ENCODE measurements at places on chromosomes 2 and 18.

DNA sequence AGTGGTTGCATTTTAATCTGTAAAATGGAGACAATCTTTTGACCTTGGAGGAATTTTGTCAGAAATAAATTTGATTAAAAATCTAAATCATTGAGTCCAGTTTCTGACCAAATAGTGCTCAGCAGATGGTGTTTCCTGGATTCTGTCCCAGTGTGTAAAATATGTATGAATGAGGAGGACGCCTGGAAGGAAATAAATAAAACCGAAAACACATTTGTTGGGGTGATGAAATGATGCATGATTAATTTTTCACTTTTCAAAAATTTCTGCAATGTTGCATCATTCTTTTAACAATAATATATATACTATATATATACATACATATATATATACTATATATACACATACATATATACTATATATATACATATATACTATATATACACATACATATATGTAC, 261.1 kb upstream of the TRIB2 start:
- DNase-seq: no peak

DNA sequence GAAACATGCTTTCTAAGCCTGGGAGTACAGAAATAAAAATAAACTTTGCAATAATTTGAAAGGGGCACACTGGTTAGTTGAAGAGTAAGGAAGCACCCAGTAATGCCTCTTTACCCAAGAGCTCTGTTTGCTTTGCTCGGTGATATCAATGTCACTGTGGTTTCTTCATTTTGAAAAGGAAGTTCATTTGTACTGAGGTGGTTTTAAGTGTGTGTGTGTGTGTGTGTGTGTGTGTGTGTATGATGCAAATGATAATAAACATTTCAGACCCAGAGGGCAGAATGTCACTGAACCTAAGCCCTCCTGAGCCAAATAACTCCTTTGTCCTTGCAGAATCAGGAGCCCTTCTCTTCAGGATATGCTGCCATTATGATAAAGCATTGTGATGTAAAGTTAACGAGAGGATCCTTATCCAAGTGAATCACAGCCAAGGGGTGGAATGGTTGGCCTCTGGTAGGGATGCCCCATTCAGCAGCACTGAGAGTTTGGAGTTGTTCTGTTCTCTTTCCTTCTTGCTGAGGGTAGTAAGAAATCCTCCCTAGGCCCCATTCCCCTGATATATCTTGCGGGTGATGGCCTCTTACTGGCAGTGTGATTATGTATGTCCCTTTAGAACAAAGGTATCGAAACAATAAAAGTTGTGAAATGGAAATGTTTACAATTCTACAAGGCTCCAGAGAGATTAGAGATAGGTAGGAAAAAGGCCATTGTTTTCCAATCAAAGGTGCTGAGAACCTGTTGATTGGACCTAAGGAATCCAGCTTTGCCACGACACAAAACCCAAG, 7.6 kb downstream of the ITGA6 start:
- DNase-seq: no peak

DNA sequence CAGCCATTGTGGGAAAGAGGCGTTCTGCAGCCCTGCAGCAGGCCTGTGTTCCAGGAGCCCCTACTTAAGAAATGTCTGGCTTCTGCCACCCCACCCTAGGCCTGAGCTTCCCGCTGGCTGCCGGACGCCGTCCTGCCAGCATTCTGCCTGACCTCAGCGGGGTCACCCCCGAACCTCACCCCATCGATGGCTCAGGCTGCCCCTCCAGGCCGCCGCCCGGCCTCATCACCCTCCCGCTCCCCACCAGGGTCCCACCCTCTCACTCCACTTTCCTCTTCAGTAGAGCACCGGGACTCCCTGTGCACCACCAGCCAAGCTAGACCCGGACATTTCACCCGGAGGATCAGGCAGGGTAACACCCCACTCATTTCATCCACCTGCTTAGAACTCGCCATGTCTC, 73.6 kb upstream of the SALL3 start:
- no peak for DNase-seq

DNA sequence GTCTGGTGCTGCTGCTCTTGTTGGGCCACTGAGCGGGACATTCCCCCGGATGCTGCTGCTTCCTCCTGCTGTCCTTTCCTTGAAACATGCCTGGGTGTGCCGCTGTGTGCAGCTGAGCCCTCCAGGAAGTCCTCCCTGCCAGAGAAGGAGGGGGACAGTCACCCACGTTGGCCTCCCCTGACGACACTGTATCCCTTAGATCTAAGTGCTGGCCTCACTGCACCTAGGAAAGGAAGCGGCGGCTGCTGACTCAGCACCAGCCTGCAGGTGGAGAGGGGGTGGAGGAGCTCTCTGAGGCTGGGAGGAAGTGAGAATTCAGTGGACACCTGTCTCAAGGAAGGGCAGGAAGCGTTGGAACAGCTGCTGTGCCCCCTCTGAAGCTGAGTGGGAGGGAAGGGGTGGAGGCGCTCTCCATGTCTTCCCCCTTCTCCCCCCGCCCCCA, 239.8 kb downstream of the HAUS1 start:
- peak; percentile 45 for DNase-seq

- DNase-seq: no peak
Measured at GRCh38 chr2:191115391-191115790, 35.4 kb downstream of the STAT4 start.

DNA sequence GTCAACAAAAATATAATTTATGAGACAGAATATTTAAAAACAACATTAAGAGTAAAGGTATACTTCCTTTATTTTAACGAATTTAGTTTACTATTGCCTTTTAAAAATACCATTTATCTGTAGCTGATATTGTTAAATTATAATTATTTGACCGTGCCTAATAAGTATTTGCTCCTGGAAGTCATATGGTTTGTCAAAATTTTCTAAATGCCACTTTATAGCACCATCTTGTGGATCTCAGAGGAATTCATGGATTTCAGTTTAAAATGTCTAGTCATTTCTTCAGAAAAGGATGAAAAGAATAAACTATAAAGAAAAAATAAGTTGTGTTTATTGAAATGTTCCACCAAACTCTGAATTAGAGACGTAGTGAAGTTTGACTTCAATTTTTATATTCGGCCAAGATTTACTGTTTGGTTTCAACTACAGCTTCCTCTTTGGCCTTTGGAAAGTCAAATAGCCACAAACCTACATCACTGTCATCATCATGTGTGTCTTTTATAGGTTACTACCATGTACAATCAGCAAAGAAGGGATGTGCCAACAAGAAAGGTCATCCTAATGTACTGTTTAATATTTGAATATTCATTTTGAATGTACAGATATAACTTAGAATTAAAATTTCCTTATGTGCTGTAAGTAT, 10.3 kb upstream of the FTCDNL1 start:
- DNase-seq: no peak

DNA sequence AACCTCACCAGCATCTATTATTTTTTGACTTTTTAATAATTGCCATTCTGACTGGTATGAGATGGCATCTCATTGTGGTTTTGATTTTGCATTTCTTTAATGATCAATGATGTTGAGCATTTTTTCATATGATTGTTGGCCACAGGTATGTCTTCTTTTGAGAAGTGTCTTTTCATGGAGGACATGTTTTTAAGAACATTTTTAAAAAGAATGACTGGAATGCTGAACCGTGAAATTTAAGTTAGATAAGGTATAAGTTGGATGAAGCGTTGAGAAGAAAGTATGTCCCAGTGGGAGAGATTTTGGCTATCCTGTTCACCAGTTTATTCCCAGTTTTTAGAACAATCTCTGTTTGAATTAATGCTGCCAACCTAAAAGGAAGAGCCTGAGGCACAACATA, 365.9 kb downstream of the CELF4 start:
- no peak for DNase-seq

GRCh38 chr2:178105566-178105965, 6.7 kb upstream of the RBM45 start:
- DNase-seq: no peak

DNA sequence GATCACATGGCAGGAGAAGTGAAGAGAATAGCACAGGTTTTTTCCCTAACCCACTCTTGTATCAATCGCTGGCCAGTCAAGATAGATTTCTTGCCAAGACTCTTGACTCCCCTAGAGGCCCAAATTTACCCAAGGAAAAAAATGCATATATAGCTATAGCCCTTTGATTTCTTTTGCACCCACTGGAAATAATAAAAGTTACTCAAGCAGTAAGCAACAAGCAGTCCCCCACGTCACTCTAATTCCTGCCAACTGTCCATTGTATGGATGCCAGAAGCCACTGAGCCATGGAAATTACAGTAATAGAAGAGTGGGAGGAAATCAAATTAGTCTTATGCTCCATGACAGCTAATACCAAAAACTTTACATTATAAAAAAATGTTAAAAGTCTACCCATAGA, 125.3 kb upstream of the SLC39A10 start:
- no peak for DNase-seq

GRCh38 chr18:12737243-12737902, 34.5 kb downstream of the PSMG2 start:
- no peak for DNase-seq

DNA sequence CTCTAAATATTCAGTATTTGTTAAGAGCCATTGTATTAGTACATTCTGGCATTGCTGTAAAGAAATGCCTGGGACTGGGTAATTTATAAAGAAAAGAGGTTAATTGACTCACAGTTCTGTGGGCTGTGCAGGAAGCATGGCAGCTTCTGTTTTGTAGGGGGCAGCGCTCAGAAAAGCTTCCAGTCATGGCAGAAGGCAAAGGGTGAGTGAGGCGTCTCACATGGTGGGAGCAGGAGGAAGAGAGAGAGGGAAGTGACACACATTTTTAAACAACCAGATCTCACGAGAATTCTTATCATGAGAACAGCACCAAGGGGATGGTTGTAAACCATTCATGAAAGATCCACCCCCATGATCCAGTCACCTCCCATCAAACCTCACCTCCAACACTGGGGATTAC, 13.8 kb upstream of the CCDC102B start:
- DNase-seq: no peak

DNA sequence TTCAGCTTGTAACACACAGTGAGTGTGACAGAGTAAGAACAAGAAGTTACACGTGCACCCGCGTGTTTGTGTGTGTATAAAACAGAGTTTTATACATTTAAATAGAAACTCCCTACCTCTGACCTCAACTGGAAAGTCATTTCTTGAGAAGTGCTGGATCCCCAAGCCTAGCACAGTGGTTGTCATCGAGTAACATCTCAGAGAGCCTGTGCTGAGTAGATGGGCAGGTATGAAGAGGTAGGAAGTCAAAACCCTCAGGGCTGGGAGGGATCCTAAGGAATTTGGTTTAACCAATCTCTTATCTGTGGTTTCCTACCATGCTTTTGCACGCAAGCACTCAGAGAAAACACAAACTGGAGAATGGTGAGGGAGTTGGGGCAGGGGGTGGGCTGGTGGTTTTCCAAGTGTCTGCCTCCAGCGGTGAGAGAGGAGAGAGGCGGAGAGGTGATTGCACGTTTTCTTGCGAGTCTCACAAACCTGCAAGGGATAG, 9.2 kb downstream of the ACOXL start:
- no peak for DNase-seq

GRCh38 chr2:149421791-149422190, 91.4 kb downstream of the LYPD6 start:
- DNase-seq: no peak

DNA sequence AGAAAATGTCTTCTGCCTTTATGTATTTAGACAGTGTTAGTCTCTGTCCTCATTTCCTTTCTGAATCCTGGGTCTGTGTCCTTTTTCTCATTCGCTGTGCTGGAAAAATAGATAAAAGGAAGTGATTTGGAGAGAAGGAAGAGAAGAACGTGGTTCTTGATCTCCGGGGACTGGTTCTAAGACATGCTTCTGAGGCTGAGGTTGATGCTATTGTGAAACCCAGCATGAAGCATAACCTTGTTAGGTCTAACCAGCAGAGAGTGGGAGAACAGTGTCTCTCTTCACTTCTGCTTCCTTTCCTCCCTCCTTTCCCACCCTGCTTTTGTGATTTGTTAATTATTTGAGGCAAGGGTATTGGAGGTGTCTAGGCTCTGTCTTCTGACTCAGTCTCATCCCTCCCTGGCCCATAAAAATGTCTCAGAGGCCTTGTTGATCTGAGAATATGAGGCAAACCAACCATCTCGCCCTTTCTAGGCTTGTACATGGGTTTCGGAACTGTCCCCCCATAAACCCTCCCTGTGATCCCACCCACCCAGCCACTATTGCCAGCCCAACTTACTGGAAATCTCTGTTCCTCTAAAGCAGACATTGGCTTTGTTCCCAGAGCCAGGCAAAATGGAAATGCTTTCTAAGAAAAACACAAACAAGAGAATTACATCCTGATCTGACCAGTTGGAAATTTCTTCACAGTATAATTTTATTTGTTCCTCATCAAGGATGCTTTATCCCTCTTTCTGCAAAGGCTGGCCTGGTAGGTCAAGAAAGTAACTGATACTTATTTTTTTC, 360.6 kb upstream of the TNP1 start:
- DNase-seq: no peak

- DNase-seq: no peak
Measured at GRCh38 chr2:201546576-201546975, 95.0 kb downstream of the STRADB start.

DNA sequence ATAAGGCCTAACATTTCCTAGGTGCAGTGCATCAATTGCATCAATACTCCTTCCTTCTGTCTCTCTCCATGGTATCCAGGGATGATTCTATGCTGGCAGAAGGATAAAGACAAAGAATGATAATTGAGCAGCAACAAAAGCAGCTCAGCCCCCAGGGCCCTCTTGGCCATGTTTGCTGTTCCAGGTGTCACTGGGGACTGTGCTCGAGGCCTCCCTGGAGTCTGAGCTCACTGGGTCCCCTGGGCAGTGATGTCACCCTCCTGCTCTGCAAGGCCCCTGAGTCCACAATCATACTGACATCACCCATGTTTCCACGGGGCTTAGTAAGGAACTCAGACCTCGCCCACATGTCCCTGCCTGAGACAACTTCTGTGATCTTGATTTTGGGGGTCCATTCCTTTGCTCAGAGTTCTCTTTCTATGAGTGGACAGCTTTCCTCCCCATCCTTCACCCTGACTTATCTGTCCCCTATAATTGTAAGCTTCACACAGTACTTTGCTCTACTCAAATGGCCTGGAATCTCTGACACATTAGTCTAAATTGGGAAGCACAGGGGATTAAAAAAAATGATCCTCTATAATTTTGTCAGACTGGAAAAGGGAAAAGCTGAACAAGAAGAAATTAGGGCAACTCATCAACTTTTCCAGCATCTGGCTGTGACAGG, 15.8 kb upstream of the EXOC6B start:
- DNase-seq: no peak

DNA sequence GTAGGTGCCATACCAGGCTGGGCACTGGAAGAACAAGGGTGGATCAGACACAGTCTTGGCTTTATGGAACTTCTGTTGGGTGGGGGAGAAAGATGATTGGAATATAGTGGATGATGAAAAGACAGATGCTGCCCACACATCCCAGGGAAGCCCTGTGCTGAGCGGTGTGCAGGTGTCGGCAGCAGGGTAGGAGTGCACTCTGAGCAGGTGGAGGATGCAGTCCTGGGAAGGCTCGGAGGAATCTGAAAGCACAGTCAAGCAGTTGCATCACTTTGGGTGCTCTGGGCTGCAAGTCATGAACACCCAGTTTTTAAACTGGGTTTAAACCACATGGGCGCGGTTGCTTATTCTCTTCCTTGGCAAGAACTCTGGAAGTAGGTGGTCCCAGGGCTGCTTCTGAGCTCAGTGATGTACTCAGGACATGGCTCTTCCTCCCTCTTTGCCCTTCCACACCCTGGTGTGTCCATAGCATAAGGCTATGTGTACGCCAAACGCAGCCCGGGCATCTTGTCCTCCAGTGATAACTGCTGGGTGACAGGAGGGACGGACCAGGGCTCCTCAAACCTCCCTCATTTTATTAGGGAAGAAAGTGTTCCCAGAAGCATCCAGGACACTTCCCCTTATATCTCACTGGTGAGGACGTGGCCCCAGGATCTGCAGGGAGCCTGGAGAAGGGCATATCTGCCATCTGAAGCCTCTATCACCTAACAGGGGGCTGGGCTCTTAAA, 84.0 kb downstream of the SH3RF3 start:
- no peak for DNase-seq

- no peak for DNase-seq
Measured at GRCh38 chr2:241103176-241103595, 1.1 kb upstream of the MTERF4 start.
